Muscle of back (tissue), 13 donors: ENCODE measurements at places on chromosomes 11 and 22. TPM values are rescaled to one million over a fixed set of nuclear protein-coding genes. Genes with fewer than 3 reads are reported as not detected.
A peak's percentile ranks its signal among the peaks of the same experiment; 100 is the strongest.

DNA sequence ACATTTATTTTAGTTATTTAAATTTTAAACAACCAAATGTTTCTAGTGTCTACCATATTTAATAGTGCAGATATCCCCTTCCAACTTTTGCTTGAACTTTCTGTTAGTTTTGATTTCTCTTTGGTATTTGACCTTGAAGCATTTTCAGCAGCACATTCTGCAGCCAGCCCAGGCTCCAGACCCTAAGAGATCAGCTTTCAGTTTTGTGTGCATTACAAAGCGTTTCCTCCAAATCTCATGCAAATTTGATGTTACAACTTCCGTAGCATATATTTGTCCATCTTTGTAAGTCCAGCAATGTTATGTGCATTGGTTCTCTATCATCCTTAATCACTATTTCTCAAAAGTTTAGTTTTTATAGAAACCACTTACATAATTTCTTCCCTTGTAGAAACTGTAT lies 14.6 kb upstream of the SERGEF start:
- DNase-seq = no peak

GRCh38 chr22:23259916-23260644 lies 79.8 kb downstream of the BCR start:
- no peak for DNase-seq

DNA sequence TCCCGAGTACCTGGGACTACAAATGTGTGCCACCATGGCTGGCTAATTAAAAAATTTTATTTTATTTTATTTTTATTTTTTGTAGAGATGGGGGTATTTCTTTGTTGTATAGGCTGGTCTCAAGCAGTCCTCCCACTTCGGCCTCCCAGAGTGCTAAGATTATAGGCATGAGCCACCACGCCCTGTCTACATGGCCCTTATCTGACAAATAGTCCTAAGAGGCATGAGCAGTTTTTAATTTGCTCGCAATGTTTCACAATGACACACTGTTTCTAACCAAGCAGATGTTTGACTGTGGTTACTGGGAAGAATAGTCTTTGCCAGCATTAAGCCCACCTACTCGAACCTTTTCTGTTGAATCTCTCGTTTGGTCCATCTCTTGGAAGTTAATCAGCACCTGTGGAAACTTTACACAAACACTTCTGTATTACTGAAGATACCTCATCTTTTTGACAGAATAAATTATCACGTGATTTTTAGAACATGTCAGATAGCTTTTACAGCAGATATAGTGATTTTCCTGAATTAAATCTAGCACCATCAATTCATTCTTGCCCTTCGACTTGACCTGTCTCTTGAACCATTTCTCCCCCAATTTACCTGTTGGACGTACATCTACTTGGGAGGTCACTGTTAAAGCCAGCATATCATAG lies 71.4 kb downstream of the MTMR3 start:
- no peak for DNase-seq

DNA sequence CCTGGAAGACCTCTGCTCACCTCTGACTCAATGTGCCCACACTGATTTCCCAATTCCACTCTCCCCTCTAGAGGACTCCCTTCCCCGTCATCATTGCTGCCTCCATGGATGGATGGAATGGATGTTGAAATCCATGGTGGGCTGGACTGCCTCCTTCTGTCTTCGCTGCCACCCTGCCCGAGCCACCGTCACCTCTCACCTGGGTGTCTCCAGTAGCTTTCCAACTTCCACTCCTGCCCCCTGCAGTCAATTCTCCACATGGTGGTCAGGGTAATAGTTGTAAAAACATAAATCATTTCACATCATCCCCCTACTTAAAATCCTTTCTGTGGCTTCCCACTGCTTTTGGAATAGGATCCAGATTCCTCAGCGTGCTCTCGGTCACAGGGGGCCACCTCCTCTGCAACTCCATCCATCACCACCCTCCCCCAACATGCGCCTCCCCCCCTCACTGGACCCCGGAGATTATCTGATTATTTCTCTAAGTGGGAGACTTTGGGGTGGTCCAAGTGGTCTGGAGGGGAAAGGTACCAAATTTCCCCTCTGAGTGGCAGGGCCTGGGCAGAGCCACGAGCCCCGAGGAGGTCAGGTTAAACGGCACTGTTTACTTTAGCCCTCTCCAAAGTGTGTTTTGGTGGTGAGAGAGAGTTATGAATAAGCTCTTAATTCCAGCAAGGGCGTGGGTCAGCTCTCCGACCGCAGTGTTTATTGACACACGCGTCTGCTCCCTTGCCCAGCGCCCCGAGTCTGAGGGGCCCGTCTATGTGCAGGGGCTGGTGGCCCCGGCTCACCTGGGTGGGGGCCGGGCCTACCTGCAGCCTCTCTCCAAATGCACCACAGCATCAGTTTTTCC lies 313.7 kb downstream of the MN1 start:
- DNase-seq = no peak

- peak; percentile 87 for DNase-seq
Observed at GRCh38 chr11:65274735-65275682, 13.2 kb downstream of the POLA2 start.

DNA sequence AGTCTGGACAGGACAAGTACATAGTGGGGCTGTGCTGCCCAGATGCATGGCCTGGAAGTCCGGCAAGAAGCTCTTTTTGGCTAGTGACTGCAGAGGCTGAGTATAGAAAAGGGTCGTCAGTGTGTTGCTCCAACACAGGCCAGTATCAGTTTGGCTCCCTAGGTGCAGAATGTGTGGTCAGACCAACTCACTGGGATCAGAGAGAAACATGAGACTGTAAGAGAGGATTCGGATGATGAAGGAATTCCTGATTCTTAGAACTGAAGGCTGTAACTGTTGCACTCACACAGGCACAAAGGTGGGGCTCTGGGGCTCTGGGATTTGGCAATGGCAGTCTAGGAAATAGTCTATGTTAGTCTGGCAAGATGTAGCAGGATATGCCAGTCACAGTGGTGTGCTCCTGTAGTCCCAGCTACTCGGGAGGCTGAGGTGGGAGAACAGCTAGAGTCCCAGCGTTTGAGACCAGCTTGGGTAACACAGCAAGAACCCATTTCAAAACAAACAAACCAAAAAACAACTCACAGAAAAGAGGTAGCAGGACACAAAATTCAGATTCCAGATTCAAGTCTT lies 11.1 kb upstream of the UPB1 start:
- DNase-seq = no peak

DNA sequence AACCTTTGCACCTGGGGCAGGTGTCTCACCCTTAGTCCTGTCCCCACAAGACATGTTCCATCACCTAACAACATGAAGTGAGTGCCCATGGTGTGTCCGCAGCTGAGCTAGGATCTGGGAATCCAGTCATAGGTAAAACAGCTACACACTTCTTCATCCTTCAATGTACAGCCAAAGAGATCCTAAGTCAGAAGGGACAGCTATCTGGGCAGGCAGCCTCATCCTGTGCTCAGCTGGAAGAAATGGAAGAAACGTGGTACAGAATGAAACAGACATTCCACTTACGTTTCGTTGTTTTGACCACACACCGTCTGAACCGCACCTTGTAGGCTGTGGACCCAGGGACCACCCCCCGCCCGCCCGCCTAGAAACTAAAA lies 30.8 kb downstream of the PDGFB start:
- DNase-seq = no peak

- DNase-seq = peak; percentile 32
Observed at GRCh38 chr11:114291842-114292680, 4.1 kb upstream of the NNMT start.

- DNase-seq = peak; percentile 78
Observed at GRCh38 chr11:115408036-115408921, 95.9 kb downstream of the CADM1 start.

DNA sequence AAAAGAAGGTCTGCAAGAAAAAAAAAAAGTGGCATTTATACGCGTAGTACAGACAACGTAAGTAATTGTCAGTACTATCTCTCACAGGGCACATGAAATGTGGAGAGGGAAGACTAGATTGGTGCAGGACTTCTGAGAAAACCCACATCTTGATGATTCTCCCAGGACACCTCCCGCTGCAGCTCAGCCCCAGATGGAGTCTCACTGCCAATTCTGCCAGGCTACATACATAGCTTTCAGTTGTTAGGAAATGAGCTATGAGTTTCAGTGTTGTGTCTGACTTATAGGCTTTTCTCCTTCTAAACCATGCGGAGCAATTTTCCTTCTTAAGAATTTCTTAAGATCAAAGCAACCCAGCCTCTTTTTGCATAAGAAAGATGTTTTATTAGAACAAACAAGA lies 9.6 kb downstream of the OR5A2 start:
- no peak for DNase-seq

- no peak for DNase-seq
Observed at GRCh38 chr11:90250970-90251369, 28.1 kb upstream of the CHORDC1 start.

- peak; percentile 12 for DNase-seq
Observed at GRCh38 chr11:27861706-27862430, 161.6 kb upstream of the BDNF start.

Gene GLB1L2
- 0.54 TPM for polyA plus RNA-seq

Gene KCNJ5
- 1.0 TPM for polyA plus RNA-seq

Gene TMEM45B
- polyA plus RNA-seq = 0.15 TPM

Gene TMEM132A
- 29.1 TPM for polyA plus RNA-seq

Gene ZC3H12C
- 9.6 TPM for polyA plus RNA-seq

Gene FAM83F
- 0.73 TPM for polyA plus RNA-seq
